Stimulated activated CD4-positive, alpha-beta T cell treated with anti-CD3 and anti-CD28 coated beads, TNF-alpha, amount 100 ng/mL, for 48 hours (primary cell): ENCODE measurements at places on chromosomes 1 and 21.
A peak's percentile ranks its signal among the peaks of the same experiment; 100 is the strongest.

DNA sequence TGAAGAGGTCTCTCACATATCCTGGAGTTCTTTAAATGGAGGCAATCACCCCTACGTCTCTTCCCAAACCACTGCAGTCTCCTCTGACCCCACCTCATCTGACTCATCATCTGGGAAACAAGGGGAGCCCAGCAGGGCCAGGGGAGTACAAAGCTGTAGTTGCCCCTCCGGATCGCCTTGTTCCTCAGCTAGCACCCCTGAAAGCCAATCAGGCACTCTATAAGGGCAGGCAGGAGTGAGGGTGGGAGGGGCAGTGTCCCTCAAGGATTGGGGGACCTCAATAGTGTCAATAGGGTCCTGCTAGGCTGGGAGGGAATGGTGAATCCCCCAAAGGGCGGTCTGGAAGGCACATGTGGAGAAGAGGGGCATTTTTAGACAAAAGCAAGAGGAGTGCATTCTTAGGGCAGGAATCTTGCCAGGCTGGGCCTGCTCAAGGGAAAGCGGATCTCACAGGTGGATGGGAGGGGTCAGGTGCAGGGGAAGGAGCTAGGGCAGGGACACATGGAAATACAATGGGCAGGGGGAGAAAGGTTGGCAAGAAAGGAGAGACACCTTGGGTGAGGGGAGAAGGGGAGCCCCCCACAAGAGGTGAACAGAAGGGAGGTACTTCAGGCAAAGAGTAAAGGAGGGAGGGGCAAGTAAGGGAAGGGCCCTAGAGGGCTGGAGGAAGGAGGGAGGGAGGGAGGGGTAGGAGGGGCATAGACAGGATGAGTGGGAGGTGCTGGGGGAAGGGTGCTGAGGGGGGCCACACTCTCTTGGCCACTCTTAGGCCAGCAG lies 5.8 kb downstream of the SHISA4 start:
- no peak for DNase-seq

- DNase-seq: no peak
Observed at GRCh38 chr1:208438112-208438699, 194.0 kb upstream of the PLXNA2 start.

- DNase-seq: no peak
Observed at GRCh38 chr21:14559102-14559501, 13.0 kb upstream of the SAMSN1 start.

DNA sequence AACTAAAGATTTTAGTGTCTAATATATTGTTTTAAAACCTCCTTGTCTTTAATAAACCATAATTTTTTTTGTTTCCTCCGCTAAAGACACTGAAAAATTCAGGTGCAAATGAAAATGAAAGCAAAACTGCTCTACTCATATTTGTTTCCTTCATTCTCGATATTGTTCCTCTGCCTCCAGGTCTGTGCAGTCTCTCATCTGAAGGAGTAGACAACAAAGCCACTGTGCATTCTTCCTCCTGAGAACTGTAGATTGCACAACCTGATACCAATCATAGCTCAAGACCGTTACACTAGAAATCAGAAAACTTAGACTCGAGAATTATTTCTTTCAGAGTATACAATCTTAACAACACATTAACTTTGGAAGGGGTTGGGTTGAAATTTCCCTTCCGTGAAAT lies 373.1 kb upstream of the CXADR start:
- DNase-seq: no peak

DNA sequence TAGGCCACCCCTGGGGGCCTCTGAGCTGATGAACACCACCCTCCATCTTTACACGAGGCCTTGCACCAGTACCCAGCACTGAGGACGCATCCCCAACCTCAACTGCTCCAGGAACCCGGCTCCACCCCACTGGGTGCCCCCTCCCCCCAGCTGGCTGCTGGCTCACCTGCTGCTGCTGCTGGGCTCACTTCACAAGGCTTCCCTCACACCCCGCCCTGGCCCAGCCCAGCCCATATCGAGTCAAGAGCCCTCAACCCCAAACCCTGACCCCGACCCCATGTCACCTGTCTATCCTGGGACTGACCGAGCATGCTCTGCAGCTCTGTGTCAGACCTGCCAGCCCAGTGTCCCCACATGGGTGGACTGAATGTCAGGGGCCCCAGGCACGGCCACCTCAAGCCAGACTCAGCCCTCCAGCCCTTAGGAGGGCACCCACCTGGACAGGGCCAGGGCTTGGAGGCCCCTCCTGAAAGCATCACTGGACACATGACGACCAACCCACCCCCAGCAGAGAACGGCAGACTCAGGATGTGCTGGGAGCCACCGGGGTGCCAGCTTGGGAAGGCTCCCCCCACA lies 21.4 kb downstream of the WNT9A start:
- no peak for DNase-seq

DNA sequence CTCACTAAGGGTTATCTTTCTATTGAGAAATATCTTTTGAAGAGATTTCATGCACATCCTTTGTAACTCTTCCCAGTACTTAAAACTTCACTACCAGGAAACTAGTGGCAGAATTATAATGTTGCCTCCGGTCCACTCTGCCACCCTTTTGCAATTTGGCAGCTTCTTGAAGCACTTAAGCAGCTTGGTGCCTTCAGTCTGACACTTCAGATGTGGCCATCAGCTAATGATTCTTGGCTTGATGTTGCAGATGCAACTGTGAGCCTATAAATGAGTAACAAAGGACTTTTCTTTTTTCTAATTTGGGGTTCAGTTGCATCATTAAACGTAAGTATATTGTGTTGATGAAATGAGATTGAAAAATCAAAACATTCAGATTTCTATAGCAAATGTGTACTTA lies 187.5 kb upstream of the C21orf91 start:
- no peak for DNase-seq

DNA sequence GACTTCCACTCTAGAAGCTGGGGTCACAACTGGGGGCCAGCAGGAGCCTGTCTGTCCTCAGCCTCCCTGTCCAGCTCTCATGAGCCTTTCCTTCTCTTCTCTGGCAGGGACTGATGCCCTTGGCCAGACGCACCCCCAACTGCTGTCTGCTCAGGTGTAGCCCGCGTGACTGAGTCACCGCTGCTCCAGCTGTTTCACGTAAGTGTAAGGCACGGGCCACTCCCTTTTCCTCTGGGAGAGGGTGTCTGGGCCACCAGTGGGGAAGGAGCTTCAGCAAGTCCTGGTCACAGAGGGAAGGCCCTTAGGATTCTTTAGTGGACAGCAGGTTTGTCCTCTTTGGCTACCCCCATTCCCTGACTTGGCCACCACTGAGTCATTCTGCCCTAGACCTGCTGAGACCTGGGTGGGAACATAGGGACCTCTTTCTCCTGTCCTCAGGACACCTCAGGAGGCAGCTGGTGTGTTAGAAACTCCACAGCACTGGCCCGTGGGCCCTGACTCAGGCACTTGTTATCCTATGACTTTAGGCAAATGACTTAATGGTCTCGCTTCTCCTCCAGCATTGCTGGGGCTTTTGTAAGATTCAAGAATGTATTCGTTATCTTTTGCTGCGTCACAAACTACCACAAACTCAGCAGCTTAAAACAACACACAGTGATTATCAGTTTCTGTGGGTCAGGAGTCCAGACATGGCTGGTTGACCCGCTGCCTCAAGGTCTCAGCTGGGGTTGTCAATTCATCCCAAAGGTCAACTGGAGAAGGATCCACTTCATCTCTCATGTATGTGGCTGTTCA lies 64.8 kb downstream of the FAM163A start:
- no peak for DNase-seq

GRCh38 chr1:3483801-3484444 lies 29.5 kb downstream of the ARHGEF16 start:
- peak; percentile 33 for DNase-seq

DNA sequence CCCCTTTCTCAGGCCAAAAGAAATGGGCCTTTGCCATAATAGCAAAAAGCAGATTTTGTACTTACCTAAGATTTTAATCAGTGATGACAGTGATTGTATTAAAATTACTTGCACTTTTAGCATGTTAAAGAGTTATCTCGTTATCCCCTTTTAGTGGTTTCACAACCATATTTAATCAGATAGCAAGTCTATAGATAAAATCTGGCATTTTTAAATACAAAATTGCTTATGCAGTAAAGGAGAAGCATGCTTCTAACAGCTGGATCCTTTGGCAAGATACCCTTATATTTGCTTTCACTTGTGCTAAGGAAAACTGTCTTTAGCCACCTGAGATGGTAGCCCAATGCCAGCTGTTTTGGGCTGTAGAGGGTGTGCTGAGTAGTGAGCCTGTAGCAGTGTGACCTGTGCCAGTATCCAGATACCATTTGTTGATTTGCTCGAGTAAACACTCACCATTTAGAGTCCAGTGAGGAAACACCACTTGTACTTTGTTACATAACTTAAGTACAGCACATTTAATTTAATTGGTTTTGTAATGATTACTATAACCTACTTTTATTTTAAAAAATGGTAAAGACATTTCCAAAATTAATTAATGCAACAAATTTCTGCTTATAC lies 314.4 kb upstream of the ZP4 start:
- DNase-seq: no peak

DNA sequence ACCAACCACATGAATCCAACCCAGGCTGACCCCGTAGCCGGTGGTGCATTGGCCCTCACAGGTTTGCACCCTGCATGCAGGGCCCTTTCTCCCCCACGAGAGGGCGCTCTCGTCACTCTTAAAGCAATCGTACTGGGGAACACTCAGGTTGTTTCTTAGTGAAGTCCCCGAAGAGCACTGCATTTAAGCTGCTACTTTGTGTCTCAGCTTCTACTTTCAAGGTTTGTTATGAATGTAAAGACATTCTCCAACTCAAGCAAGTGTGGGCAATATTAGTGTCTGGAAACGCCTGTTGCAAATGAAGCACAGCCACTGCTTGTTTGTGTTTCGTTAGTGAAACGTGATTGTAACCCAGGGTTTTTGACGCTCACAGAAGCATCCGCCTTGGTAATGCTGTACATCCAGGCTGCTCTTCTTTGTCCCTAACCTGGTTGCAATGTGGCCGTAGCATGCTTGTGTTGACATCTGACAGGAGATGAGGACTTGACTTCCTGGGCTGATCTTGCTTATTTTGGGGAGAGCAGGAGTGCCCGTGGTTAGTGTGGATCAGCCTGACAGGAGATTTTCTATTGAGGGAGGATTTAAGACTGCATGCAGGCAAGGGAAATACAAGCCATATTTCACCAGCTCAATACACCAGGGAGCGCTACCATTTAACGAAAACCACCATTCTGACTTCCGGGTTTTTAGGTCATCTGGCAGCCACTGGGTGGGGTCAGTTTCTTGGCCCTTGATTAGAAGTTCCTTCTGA lies 79.8 kb downstream of the ST6GALNAC3 start:
- DNase-seq: peak; percentile 74

- no peak for DNase-seq
Observed at GRCh38 chr1:211705467-211706091, 30.2 kb upstream of the NEK2 start.

- no peak for DNase-seq
Observed at GRCh38 chr1:75503221-75503974, 107.5 kb downstream of the SLC44A5 start.

DNA sequence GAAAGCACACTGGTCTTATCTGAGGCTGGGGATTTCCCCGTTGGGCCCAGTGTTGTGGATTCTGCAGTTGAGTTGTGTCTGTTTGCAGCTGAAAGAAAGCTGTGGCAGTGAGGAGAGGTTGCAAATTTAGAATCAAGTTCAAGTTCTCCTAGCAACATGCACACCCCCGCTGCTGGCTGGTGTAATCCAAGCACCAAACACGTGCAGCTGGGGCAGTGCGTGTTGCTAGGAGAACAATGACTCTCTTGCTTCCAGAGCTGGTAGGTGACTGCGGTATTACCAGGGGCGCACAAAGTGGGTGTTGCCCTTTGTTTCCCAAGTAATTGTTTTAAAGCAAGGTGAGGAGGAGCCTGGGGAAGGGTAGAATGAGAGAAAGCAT lies 91.5 kb downstream of the IER5 start:
- no peak for DNase-seq

DNA sequence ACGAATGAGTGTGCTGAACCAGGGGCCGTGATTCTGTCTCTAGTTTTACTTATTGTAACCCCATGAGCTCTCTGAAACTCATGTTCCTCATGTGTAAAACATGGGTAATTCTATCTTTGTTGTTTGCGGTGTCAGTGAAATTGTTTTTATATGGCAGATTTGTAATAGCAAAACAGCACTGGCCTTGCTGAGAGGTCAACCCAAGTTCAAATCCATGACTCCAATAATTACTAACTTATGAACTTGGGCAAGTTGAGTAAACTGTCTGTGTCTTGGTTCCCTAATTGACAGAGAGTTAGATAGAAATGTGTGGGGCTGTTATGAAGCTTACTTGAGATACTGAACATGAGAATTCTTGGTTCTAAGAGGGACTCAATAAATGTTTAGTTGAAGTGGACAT lies 17.8 kb downstream of the C1orf116 start:
- no peak for DNase-seq

- no peak for DNase-seq
Observed at GRCh38 chr1:27011058-27011764, 1.4 kb downstream of the TENT5B start.

- DNase-seq: no peak
Observed at GRCh38 chr21:42534421-42535378, 21.0 kb downstream of the SLC37A1 start.

- DNase-seq: no peak
Observed at GRCh38 chr1:235108185-235108593, 20.4 kb downstream of the TOMM20 start.

DNA sequence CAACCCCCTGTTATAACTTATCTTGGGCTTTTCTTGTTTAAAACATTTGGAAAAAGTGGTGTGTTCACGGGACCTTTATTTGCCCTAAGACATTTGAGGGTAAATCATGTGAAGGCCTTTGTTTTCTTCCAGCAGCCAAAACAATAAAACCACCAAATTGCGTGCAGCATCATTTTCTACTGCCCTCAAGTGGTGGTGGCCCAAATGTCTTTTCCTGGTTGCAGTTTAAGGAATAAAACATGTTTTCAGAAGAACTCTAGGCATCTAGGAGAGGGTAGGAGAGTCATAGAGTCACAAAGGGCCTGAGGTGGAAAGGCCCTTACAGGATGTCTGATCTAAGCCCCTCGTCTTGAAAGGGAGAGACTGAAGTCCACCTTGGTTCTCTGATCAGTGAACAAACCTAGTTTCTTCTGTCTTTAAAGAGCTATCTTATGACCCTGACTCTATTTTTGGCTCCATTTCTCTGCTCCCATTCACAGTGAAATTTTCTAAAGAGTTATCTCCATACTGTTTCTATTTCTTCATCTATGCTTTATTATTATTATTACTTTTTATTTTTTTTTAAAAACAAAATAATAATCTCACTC lies 16.0 kb upstream of the EPS15 start:
- no peak for DNase-seq

DNA sequence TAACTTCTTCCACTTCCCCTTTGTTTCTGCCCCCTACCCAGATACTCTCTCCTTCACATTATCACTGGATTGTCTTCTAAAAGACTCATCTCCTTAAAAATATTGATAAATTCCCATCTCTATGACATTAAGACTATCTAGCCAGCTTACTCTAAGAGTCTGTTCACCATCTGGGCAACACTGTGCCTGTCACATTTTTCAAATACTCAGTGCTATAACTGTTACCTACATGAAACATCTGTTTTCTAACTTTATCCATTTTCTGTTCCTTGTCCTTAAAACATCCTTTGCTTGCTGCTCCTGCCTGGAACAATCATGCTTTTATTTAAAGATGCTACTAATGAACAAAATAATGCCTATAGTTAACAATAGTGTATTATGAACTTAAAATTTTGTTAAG lies 81.4 kb downstream of the NCAM2 start:
- no peak for DNase-seq
